ENCODE measurements at places on chromosomes 2 and 18.
A peak's percentile ranks its signal among the peaks of the same experiment; 100 is the strongest.

DNA sequence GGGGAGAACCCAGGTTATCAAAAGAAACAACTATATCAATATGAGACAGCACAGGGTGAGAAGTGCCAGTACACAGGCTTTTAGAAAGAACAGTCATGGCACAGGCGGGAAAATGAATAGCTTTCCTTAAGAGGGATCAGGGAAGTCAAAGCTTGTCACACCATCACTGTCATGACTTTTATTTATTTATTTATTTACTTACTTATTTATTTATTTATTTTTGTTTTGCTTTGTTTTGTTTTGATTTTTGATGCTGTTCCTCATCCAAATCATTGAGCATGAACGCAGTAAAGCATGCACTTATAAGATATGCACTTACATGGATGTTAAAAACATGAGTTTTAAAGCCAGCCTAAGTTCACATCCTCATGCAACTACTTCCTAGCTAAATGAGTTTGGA is 19.3 kb upstream of the CRIM1 start:
- no peak for DNase-seq

- no peak for DNase-seq
Measured at GRCh38 chr2:25204190-25204838, 35.9 kb upstream of the POMC start.

DNA sequence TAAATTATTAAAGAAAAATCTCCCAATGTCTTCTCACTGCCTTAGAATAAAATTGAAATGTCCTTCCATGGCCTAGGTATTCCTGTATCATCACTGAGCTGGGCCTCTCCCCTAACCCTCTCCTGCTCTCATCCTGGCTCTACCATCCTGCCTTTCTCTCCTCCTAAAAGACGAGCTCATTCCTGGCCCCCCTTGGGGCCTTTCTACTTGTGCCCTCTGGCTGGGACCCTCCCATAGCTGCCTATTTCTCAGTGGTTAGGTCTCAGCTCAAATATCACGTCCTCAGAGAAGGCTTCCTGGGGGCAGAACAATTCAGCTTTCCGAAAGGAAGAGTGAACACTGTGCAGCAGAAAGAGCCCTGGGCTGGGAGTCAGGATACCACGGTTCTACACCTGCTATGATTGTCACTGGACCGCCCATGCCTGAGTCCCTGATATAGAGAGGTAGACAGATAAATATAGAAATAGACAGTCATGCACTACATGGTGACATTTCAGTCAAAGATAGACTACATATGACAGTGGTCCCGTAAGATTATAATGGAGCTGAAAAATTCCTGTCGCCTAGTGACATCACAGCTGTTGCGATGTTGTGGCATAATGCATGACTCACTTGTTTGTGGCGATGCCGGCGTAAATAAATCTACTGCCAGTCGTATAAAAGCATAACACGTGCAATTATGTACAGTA is 9.4 kb downstream of the DNPEP start:
- DNase-seq = no peak

- no peak for DNase-seq
Measured at GRCh38 chr2:177315364-177315763, 50.8 kb upstream of the NFE2L2 start.

GRCh38 chr2:110748489-110748867 is 16.1 kb downstream of the ACOXL start:
- peak; percentile 75 for DNase-seq

- DNase-seq = no peak
Measured at GRCh38 chr2:95271381-95271971, 2.8 kb upstream of the PROM2 start.

GRCh38 chr2:186991766-186992417 is 142.9 kb upstream of the ZSWIM2 start:
- no peak for DNase-seq

- DNase-seq = no peak
Measured at GRCh38 chr2:174815526-174815925, 51.3 kb upstream of the CHRNA1 start.

DNA sequence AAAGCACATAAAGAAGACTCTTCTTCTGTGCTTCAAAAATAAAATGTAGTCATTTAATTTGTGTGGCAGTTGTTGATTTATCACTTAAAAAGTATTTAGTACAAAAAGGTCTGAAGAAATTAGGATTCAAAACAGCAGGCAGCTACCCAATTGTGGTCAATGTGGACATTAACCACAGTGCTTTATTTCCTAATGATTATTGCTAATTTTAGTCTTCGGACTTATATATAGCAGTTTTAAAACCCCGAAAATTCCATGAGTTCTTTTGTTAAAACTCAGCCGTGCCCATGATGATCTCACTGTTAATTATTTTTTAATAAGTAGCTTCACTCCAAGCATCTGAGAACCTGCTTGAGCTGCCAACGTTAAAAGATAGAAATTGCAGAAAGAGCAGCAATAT is 594.3 kb downstream of the STK39 start:
- DNase-seq = no peak

GRCh38 chr2:5561006-5561405 is 131.2 kb upstream of the SOX11 start:
- DNase-seq = no peak

GRCh38 chr2:120474486-120474885 is 128.6 kb downstream of the INHBB start:
- DNase-seq = no peak

GRCh38 chr18:25144820-25145219 is 207.1 kb downstream of the ZNF521 start:
- DNase-seq = no peak

DNA sequence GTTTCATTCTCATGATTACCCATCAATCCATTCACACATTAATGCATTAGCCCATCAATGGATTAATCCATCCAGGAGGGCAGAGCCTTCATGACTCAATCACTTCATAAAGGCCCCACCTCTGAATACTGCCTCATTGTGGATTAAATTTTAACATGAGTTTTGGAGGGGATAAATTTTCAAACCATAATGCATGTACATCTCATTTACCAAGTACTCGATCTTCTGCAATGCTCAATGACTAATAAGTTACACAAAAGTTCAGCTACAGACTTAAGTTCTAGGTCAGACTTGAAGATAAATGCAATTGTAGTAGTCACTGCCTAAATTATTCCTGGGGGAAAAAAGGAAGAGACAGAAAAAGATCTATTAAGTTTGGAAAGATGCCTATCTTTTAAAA is 120.0 kb upstream of the OSR1 start:
- DNase-seq = no peak

- DNase-seq = no peak
Measured at GRCh38 chr2:223654384-223654915, 52.3 kb upstream of the SCG2 start.
